RPMI8226 (cell line): ENCODE measurements at places on chromosomes 4 and X.
A peak's percentile ranks its signal among the peaks of the same experiment; 100 is the strongest.

DNA sequence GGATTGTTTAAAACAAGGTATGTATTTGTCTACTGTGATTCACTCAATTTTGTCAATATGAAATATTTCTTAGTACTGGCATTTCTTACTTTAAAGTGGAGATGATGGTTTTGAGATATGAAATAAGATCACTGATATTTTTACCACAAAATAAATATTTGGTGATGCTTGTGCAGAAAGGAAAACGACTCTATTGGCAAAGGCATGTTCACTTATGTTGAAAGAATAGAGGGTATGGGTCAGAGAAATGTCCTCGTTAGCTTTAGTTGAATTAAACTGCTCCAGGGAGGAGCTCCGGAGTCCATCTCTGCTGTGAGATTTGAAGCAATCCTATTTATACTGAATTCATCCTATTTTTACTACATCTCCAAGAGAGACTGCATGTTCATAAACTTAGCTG lies 84.2 kb downstream of the SH3BGRL start:
- no peak for DNase-seq

GRCh38 chr4:89247951-89248350 lies 59.6 kb downstream of the GPRIN3 start:
- DNase-seq, result no peak

GRCh38 chrX:102712981-102713625 lies 855 bp downstream of the GPRASP2 start:
- no peak for DNase-seq

GRCh38 chr4:2387829-2388228 lies 30.6 kb downstream of the ZFYVE28 start:
- no peak for DNase-seq

DNA sequence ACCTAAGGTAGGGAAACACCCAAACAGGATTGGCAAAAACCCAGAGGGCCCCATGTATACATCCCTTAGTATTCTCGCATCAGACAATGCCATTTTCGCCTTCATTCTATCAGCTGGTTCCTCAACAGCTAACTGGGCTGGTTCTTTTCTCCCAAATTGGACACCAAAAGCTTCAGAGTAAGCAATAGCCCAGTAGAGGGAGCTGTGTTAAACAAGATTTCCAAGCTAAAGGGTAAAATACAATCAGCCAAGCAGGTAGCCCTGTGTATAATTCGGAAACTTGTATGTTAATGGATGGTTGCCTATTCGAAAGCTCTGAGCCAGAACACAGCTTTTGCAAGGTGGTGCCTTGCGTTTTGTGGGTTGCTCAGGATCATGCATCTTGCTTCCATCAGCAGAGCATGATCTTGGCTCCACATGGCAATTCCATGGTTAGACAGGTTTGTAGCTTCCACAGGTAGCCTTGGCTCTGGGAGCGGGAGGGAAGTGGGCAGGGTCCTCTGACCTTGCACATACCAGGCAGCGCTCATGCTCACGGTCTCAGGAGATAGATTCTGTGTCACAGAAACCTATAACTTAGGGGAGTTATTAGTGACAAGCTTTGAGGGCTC lies 115.2 kb upstream of the LNX1 start:
- peak; percentile 49 for DNase-seq

DNA sequence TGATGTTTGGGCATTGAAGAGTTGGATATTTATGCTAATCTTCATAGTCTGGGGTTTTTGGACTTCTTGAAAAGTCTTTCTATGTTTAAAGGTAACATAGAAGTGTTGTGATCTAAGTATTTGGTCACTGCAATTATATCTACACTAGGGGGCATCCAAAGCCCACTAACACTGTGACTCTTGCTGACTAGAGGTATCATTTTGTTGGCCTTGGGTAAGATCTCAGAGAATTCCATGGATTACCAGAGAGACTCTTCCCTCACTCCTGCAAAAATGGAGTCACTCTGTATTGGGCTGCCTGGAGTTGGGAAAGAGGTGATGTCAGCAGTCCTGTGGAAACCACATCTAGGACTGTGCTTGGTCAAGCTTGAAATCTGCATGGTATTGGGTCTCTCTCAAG lies 1077.6 kb downstream of the FAM133A start:
- no peak for DNase-seq

DNA sequence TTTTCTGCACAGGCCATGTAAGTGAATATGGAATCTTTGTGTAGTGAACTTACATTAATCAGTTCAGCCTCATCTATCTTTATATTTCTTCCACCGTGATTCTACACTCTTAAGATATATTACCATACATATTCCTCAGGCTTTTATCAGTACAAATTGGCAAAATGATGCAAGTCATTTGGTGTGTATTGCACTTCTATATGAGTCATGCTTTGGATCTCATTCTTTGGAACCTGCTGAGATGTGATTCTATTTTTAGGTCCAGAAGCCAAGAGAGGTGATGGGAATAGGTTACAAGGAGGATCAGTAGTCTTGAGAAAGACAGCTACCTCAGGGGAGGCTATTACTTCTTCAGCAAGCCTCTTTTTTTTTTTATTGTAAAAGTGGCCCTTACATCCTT lies 204.4 kb downstream of the ZNF330 start:
- no peak for DNase-seq

DNA sequence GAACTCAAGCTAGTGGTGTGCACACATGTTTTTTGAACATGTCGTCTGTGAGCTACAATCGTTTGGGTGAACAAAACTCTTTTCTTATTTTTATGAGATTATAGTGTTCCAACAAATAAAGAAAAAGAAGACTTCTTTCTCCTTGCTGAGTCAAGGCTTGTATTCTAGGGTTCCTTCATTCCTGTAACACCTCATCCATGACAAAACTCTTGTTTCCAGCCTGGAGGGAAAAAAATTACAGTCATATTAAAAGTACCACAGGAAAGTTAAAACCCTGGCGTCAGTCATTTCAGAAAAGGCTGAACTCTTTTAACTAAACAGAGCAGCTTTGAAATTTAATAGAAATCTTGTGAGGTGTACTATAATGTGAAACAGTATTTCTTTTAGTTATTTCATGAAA lies 79.2 kb upstream of the BOD1L1 start:
- no peak for DNase-seq

DNA sequence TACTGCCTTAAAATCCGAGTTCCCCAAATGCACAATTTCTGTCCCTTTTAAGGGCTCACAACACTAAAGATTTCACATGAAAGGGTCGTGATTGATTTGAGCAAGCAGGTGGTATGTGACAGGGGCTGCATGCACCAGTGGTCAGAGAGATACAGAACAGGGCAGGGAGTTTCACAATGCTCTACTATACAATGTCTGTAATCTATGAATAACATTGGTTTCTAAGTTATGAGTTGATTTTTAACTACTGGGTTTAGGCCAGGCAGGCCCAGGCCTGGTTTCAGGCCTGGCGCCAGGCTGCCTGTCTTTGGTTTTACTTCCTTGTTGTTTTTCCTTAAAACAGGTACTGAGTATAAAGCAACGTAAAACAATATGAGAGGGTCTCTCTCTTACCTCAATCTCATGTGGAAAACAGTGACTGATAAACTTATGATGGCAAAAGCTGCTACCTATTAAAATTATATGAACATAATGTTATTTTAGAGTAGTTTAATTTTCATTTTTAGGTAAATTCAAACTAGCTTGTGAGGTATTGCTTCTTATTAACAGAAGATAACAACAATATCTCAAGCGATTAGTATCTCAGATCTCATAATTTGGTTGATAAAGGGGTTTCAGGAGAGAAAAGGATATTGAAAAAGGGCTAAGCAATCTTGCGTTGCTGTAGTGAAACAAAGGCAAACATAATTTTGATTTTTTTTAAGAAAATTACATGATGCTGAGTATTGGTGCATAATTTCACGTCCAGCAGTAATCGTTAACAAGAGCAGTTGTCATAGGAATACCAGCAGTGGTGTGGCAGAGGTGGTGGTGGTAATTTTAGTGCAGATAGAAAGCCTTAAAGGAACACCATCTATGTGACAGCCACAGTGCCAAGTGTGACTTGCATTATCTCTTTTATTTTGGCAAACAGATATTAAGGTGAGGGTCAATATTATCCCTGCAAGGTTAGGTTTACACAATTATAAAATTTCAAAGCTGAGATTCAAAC lies 944.4 kb upstream of the GRID2 start:
- DNase-seq, result no peak
